ENCODE measurements at places on chromosomes 13 and 19.
A peak's percentile ranks its signal among the peaks of the same experiment; 100 is the strongest.

GRCh38 chr13:51286135-51287002, 53.1 kb upstream of the SERPINE3 start:
- peak; percentile 76 for DNase-seq

DNA sequence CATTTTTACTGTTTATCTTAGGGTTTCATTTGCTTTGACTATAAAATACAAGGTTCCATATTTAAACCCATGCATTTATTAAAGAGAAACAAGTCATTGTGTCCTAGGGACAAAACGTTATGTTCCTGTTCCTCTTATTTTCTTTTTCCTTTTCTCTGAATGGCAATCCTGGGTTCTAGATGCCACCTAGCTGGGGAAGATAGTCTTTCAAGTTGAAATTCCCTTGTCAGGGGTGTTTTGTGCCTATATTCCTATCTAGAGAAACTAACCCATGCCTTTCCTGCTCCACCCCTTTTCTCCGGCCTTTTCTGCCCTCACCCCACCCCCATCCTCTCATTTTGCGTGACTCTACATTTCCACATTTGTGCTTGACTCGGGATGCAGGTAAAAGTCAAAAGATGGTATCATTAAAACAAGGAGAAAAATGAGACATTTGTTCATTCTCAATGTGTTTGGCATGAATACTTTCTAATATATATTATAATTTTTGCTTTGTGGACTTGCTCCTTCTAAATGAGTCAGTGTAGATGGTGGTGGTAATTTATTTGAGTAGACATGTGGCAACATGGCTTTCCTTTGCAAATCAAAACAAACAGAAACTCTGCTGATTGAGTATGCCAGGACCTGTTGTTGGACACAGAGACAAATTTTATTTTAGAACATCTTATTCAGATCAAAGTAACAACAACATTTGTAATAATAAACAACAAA, 26.8 kb upstream of the STARD13 start:
- DNase-seq: no peak

DNA sequence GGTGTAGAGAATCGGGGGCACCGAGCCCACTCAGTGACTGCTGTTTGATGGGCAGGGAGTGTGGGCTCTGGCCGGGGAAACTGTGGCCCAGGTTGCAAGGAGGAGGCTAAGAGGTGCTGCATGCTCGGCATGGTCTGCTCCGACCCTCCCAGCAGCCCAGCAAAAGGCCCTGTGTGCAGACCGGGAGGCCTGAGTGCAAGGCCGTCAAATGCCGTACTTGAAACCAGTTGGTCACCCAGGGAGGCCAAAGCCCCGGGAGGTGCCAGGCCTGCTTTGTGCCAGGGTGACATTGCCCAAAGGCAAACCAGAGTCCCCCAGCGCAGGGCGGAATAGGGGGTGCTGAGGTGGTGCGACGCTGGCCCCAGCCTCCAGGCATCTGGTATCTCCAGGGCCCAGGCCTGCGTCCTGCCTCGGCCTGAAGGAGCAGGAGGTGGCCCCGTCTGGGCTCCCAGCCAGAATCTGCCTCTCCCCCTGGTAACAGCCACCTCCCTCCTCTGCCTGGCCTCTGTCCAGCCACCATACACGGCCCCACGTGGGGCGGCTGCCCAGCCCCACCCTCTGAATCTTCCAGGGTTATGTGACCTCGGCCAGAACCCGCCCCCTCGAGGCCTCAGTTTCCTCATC, 4.0 kb downstream of the PIK3R2 start:
- no peak for DNase-seq

DNA sequence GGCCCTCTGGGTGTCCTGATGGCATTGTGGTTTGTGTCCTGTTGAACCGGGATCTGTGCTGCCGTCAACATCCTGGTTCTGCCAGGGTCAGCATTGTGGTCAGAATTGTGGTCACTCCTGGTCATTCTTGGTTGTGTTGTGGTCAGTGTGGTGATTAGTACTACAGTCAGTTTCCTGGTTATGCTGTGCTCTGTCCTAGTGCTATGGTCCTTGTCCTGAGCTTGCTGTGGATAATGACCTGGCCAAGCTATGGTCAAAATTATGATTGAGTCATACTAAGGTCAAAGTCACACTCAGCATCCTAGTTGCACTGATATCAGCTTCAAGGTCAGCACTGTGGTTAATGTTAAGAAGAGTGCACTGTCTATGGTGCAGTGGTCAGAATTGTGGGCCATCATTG, 4.5 kb upstream of the OLFM2 start:
- DNase-seq: no peak

GRCh38 chr13:30805603-30806011, 70.3 kb downstream of the ALOX5AP start:
- DNase-seq: no peak

DNA sequence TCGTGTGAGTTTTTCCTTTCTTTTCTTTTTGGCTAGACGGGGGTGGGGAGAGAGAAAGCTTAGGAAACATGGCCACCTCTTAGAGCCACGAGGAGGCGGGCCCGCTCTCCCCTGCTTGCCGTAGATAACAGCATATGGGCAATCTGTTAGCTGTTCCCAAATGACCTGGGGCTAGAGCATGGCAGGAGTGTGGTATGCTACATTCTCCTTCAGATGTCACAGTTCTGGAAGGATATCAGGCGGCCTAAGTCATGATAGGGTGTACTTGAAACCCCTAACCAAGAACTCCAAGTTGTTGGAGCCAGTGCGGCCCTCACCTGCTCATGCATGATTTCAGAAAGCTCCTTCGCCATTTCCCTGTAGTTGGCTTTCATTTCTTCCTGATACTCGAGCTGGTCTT, 44.3 kb upstream of the SLC15A1 start:
- DNase-seq: no peak

- no peak for DNase-seq
These were observed 16.5 kb upstream of the ZNF8 start for GRCh38 chr19:58261968-58262921.

GRCh38 chr13:80454245-80454644, 113.3 kb upstream of the SPRY2 start:
- DNase-seq: no peak

GRCh38 chr13:97165502-97166425, 56.4 kb upstream of the MBNL2 start:
- no peak for DNase-seq

DNA sequence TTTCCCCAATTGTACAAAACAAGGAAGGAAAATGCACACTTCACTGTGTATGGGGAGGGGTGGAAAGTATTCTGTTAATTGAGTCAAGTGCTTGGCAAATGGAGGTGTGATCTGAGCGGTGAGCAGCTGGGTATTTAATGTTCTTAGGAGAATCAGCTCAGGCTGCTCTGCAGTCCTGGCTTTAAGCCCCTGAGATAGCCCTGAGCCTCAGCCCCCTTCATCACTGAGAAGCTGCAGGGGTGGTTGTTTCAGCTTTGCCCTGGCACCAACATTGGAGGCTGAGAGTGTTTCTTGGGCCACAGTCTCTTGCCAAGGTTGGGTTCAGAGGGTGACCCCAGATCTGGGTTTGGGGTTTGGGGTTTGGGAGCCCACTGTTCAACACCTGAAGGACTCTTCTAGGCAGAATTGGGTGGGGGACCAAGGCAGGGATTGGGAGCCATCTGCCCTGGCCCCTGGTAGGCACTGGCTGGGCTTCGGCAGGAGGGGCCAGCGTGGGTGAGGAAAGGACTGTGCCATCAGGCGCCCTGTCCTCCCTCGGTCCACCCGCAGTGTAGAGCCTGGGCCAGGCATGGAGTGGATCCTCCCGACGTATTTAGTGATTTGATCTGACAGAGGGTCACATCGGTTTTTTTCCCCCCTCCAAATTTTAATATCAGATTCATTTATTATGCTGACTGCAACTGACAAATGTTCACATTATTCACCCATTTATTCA, 66.7 kb upstream of the ZNF536 start:
- DNase-seq: no peak

DNA sequence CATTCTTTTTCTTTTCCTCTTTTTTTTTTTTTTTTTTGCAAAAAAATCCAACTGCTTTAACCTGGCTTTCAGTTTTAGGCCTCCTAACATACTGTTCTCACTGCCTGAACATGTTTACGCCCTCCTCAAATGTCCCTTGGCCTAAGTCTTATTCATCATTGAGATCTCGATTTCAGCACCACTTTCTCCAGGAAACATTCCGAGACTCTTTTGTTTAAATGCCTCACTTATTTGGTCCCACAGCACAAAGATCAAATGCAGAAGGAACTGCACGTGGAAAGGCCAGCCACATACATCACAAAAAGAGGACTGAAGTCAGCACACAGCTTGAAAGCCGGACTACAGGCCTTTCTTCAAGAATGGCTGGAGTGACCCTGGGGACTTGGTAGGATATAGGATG, 79.2 kb upstream of the POMP start:
- DNase-seq: no peak

- DNase-seq: no peak
These were observed 149.9 kb downstream of the MYO16 start for GRCh38 chr13:108779308-108779707.

DNA sequence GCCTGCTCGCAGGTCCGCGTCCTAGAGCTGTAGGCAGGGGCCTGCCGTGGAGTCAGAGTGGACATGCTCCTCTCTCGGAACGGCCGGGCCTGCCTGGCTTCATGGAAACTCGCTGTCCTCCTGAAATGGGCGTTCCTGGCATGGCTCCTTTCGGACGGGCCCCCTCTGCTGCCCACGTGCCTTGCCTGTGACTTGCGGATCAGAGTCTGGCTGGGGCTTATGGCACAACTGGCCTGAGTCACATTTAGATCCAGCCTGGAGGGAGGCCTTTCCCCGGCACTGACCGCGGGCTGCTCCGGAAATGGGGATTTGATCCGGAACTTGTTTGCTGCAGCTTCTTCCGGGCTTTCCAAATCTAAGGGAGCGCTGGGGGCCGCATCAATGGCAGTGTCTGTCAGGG, 28.1 kb downstream of the THSD1 start:
- DNase-seq: no peak

- DNase-seq: no peak
These were observed 774 bp downstream of the GGN start for GRCh38 chr19:38386971-38387549.

- DNase-seq: no peak
These were observed 484.8 kb downstream of the MYO16 start for GRCh38 chr13:109114162-109114561.

GRCh38 chr13:40600149-40600751, 66.2 kb downstream of the FOXO1 start:
- DNase-seq: no peak

DNA sequence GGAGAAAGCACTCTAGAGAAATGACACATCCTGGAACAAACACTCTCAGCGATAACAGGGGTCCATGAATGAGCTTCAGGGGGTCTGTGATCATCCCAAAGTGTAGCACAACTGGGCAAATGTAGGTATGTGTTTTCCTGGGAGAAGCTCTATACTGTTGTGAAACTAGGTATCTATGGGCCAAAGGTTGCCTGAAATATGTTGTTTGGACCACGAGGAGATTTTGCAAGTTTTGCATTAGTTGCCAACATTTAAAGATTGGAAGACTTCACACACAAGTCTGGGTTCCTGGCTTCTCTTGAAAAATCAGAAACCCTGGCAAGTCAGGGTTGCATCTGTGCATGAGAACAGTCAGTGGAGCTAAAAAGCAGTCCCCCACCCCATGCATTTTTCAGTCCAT, 26.7 kb upstream of the POU2F2 start:
- no peak for DNase-seq

DNA sequence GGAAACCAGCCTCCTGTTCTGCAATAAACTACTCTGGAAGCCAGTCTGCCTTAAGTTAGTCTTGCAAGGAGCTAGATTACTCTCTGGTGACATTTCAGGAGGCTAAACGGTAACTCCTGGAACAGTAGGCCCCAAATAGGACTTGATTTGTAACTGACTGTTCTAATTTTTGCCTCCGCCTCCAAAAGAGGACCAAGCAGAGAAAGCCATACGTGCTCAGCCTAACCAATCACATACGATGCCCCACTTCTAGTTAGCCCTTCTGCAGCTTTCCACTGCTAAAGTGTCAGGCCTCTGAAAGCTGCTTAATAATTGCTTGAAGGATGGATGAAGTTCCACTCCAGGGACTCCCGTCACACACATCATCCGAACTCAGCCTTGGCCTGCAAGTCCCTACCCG, 744 bp downstream of the ZNF805 start:
- DNase-seq: peak; percentile 7

GRCh38 chr19:4980838-4981680, 12.1 kb downstream of the KDM4B start:
- DNase-seq: no peak

DNA sequence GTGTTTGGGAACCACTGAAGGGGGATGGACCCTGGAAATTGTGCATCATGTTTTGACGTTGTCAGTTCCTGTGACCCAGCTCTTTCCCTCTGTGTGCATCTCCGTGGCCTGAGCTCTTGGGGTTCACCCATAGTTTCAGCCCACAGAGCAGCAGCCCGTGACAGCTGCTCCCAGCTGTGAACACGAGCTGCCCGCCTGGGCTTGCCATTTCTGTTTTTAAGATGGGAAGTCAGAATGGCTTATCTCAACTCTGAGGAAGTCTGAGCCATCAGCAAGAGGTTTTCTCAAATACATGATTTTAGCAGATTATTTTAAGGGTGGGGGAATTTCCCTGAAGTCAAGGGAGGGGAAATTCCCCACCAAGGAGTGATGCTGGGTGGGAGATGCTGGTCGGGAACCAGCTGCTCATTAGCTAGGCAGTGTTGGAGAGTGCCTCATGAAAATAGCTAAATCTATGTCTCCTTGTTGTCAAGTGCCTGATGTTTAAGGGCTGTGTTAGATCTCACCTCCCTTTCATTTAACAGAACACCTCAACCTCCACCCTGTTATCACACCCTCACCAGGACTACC, 34.8 kb upstream of the C1QTNF9 start:
- DNase-seq: peak; percentile 60

GRCh38 chr19:46928951-46929350, 68.2 kb downstream of the ARHGAP35 start:
- no peak for DNase-seq

- DNase-seq: no peak
These were observed 112.6 kb downstream of the LIG4 start for GRCh38 chr13:108102771-108103170.

- no peak for DNase-seq
These were observed 26.4 kb upstream of the IGFL1 start for GRCh38 chr19:46202872-46203860.

Data from activated CD4-positive, alpha-beta T cell treated with anti-CD3 and anti-CD28 coated beads, Interleukin-2, amount 10 ng/mL, durations not matched to agents 7 days and 5 days (primary cell).